Central memory CD4-positive, alpha-beta T cell (primary cell): ENCODE measurements at places on chromosomes 3 and 15.
A peak's percentile ranks its signal among the peaks of the same experiment; 100 is the strongest.

- DNase-seq: no peak
Observed at GRCh38 chr3:149299938-149300801, 33.3 kb downstream of the TM4SF18 start.

GRCh38 chr3:120461416-120461815 lies 10.6 kb upstream of the FSTL1 start:
- no peak for DNase-seq

DNA sequence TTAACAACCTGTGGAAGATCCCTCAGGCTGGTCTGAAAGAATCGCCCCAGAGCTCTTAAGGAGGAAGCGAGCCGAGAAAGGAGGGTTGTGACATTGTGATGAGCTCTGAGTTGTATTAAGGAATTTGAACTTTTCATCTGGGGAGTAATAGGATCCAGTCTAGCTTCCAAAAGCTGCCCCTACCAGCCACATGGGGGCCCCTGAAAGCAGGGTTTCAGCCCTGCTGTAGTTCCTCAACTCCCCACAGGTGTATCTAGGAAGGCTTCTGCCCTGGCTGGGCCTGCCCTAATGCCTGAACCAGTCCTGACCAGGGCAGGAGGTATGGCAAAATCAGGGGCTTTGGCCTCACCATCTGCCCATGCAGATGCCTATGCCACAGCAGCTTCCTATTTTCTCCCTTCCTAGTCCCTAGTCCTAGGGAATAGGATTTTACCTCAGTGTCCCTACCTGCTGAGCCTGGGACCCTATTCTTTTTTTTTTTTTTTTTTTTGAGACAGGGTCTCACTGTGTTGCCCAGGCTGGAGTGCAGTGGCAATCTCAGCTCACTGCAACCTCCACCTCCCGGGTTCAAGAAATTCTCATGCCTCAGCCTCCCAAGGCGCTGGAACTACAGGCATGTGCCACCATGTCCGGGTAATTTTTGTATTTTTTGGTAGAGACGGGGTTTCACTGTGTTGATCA lies 5.0 kb upstream of the AP3S2 start:
- DNase-seq: peak; percentile 52

- DNase-seq: no peak
Observed at GRCh38 chr3:142963234-142963515, 299 bp downstream of the PAQR9 start.

GRCh38 chr3:94787734-94788270 lies 724.9 kb downstream of the NSUN3 start:
- DNase-seq: no peak

DNA sequence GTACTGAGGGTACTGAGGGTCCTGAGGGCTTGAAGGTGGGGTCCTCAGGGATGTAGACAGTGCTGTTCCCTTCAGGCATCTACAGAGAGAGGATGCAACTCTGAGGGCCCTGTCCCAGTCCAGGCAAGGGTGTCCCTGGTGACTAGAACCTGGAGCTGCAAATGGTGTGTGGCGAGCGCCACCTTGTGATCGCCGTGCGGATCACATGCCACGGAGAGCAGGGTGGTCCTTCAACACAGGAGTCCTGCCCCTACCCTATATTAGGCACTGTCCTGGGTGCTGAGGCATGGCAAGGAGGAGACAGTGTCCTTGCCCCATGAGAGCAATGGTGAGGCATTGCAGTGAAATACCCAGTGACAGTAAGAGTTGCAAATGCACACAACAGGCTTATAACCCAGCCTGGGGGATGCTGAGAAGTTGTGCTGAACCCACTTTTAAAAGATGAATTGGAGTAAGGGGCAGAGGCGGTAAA lies 23.6 kb downstream of the RHCG start:
- no peak for DNase-seq

DNA sequence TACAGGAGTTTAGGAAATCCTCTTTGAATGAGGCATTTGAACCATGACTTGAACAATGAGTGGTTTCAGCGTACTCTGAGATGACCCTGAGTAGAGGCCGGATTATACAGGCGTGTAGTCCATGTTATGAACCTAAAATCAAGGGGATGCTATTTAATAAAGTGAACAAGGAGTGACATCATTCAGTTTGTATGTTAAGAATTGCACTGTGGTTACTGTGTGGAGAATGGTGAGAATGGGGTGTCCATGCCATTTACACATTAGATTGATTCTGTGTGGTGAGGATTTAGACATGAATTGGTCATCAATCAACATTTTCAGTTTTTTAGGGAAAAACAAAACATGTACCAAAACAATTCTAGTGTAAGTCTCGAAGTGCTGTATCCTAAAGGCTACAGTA lies 65.8 kb downstream of the TPRG1 start:
- DNase-seq: no peak

DNA sequence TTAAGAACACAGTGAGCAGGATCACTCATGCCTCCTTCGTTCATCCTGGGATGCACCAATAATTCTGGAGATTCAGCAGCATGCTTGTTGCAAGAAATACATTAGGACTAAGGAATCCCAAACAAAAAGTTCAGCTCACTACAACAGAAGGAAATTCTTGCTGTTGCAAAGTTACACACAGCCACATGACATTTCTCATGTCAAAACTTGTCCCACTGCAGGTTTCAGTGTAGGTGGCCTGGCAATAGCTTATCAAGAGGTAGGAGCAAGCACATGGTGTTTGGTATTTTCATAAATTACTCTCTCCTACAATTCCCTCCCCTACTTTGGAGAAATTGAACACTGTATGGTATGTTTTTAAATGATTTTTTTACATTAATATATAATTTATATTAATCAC lies 399.6 kb upstream of the EPHA3 start:
- DNase-seq: no peak

- no peak for DNase-seq
Observed at GRCh38 chr3:21484057-21484827, 266.8 kb downstream of the ZNF385D start.

- DNase-seq: no peak
Observed at GRCh38 chr15:62684123-62684808, 358.3 kb upstream of the TPM1 start.

- peak; percentile 34 for DNase-seq
Observed at GRCh38 chr15:92811148-92811913, 88.8 kb upstream of the CHD2 start.

GRCh38 chr3:179852142-179852905 lies 184.4 kb downstream of the PEX5L start:
- DNase-seq: no peak

GRCh38 chr3:11509173-11510000 lies 134.3 kb downstream of the VGLL4 start:
- DNase-seq: no peak

DNA sequence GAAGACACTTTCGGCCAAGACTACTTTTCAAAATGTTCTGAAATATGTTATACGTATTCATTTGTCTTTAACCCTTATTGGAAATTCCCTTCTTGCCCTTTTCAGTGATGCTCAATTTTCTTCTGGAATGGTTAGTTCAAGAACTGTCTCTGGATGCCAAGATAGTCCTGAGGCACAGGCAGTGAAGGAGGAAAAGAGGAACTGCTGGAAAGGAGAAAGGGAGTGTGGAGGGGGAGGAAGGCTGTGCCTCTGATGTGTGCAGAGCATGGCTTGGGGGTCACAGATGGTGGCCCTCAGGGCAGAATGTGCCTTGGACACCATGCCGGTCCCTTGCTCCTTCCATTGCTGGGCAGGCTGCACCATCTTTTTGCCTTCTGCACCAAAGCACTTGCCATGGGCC lies 73.7 kb downstream of the CEP63 start:
- DNase-seq: no peak

GRCh38 chr3:64344721-64345207 lies 119.5 kb upstream of the PRICKLE2 start:
- no peak for DNase-seq

GRCh38 chr15:49134683-49135341 lies 20.6 kb downstream of the COPS2 start:
- no peak for DNase-seq

DNA sequence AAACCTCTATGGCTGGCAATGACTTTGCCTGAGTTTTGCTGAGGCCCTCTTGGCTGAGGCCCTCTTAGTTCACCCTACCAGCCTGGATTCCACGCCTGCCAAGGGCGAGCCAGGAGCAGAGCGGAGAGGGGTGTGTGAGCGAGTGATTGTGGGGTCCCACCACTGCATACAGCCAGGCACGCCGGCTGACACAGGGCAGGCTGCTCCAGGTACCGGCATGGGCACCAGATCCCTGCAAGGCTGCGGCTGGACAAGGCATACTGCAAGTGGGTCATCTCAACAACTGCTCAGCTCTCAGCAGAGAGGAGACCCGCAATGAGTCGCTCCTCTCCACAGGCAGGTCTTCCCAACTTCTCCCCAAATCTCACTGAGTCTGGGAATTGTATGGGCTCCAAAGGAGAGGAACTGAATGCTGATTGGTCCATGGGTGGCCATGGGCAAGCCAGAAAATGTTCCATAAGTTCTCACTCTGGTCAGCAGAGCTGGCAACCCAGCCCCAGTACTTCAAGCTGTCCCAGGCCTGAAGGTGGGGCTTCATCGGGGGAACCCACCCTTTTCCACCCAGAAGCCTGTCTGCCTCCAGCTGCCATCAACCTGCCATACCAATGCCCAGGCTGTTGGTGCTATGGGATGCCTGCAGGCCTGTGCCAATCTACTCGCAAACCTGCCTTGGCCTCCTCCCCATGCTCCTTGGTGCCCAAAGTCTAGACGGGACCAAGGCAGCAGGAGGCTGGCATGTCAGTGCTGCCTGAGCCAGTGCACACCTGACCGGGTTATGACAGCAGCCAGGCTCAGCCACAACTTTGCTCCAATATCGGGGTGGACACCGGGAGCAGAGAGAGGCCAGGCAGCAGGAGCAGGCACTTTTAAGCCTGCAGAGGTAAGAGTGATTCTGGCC lies 1273.6 kb upstream of the GBE1 start:
- DNase-seq: no peak

DNA sequence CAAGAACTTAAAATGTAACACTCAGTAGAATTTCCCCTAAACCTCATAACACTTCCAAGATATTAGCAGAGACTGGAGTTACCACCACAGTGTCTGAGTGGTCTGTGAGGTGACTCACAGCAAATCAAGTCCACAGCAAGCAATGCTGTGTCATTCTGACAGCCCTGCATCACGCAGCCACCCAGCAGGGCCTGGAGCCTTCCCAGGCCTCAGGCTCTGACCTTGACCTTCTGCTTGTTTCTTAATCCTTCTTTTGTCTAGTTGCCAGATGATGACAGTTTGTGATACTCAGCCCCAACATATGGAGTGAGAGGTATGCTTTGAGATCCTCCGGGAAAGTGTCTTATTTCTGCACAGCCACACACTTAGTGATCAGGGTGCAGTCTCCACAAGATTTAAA lies 82.5 kb downstream of the TOP2B start:
- DNase-seq: no peak

DNA sequence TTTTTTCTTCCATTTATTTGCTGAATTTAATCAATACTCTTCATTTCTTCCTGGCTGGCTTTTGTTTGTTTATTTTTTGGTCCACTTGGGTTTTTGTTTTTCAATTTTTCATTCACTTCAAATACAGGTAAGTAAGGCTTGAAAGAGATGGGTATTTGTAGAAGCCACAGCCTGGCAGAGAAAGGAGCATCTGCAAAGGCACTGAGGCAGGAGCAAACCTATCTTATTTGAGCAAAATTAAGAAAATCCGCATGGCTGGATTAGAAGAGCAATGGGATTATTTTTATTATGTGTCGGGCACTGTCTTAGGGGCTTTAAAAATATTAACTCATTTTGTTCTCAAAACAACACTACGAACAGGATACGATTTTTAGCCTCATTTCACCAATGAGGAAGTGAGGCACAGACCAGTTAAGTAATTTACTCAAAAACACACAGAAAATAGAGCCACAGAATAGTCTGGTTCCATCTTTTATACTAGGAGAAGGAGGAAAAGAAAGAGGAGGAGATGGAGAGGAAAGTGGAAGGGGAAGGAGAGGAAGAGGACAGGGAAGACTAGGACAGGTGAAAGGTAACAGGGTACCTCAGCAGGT lies 35.1 kb upstream of the CCDC80 start:
- DNase-seq: no peak

DNA sequence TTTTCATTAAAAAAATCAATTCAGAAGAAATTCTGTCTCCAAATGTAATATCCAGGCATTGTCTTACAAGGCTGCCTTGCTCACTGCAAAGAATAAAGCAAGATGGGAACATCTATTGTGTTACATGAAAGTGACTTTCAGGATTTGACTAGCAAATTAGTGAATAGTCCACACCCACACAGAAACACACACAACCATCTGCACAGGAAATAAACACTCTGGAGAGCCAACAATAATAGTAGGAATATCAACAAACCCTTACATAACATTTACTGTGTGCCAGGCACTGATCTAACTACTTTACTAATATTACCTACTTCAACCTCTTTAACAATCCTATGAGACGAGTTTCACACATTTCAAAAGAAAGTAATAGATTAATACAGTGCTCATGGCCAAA lies 28.9 kb upstream of the ZNF385D start:
- no peak for DNase-seq

DNA sequence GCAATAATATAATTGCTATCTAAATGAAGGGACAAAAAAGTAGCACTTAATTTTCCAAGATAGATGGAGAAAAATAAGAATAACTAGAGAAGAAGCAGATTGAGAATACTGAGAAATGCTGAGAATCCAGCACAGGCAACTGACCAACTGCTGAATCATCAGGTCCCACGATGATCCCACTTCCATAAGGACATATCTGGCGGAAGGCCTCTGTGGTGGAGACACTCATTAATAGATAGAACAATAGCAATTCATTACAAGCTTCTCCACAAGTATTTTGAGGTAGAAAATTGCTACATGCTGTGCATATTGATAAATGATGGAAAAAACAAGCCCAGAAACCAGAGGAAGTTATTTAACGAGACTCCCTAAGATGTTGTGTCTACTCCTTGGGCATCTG lies 105.9 kb downstream of the DUT start:
- DNase-seq: no peak

- no peak for DNase-seq
Observed at GRCh38 chr3:192408647-192409200, 318.6 kb downstream of the FGF12 start.

DNA sequence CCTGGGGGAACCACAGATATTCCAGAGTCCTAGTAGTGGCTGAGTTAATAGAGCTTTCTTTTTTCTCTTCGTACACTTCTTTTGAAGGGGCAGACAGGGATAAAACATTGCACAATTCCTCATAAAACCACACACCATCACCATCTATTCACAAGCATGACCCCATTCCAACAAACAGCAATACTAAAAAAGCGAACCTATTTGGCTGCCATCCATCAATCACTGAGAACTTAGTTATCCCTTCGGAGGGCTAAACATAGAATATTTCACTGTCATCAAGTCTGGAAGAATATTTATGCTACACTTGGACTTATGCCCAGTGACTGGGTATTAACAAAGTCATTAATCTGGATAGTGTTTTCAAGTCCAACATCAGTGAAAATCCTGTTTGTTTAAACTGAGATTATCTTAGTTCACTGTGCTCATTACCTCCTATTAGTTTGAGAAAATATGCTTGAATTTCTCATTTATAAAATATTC lies 80.3 kb upstream of the PRTG start:
- DNase-seq: no peak

- no peak for DNase-seq
Observed at GRCh38 chr15:48250640-48251076, 44.6 kb downstream of the SLC12A1 start.

GRCh38 chr15:39640665-39641064 lies 59.8 kb downstream of the THBS1 start:
- no peak for DNase-seq
